ENCODE measurements at places on chromosomes 13 and 19.

DNA sequence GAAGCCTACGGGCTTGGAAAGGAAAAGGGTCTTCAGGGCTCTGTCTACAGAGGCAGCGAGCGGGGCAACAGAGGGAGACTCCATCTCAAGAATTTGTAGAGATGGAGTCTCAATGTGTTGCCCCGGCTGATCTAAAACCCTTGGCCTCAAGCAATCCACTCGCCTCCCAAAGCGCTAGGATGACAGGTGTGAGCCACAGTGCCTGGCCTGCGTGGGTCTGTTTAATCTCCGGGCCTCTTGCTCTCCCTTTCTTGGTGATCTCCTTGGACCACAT is 8.1 kb downstream of the RPS9 start:
- no peak for DNase-seq

GRCh38 chr13:29887030-29887557 is 36.7 kb upstream of the UBL3 start:
- DNase-seq: no peak

GRCh38 chr19:4597278-4597974 is 37.9 kb upstream of the SEMA6B start:
- no peak for DNase-seq

GRCh38 chr19:3132971-3133792 is 2.7 kb upstream of the GNA15 start:
- peak; percentile 51 for DNase-seq

DNA sequence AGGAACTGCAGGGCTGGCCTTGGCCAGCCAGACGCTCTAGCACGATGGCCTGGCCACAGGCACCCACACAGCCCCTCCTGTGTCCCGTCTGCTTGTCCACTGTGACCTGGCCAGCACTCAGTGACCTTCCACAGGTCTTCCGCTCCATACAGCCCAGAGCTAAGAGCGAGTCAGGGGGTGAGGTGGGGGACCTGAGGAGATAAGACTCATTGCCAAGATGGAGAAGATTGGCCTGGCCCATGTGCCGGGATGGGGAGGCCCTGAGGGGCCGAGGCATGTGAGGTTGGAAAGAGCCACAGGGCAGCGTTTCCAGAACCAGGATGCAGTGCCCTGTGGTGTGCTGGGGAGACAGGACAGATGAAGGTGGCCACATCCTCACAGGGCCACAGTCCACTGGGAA is 10.2 kb upstream of the SLC7A9 start:
- DNase-seq: no peak

GRCh38 chr19:17172624-17173345 is 42.4 kb upstream of the USE1 start:
- no peak for DNase-seq

DNA sequence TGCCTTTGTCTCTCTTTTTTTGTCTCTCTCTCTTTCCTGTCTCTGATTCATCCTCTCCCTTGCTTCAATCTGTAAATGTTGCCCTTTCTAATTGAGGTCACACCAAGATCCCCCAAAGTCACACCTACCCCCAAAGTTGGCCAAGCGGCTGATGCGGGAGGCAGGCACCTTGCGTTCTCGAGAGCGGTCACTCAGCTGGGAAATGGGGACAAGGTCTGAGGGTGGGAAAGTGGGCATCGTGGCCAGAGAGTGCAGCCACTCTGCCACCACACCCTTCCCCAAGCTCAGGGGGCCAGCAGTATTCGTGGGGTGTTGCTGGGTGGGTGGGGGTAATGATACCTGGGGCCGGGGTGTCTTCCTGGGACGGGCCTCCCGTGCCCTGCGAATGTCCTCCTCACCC is 2.7 kb downstream of the COQ8B start:
- no peak for DNase-seq

GRCh38 chr19:20164456-20164855 is 2.6 kb upstream of the ZNF486 start:
- DNase-seq: no peak

All from stimulated activated CD8-positive, alpha-beta memory T cell treated with anti-CD3 and anti-CD28 coated beads, Interleukin-4, amount 100 ng/mL, for 1 hour (primary cell).